ENCODE measurements at places on chromosomes 1 and 21.
A peak's percentile ranks its signal among the peaks of the same experiment; 100 is the strongest.

DNA sequence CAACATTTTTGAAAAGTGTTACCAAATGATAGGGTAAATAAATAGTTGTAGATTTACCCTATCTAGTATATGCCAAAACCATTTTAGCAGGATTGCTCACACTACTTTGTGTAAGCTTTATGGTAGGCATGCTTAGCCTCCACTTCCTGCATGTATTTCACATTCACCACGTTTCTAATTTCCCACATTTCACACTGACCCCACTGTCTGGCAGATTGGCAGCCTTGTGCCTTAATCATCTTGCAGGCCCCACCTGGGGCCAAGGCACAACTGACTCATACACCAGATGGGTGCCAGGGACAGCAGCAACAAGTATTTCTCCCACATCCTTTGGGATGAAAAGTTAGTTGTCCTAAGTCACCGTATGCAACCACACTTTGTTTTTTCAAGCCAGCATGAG lies 21.2 kb upstream of the CENPF start:
- no peak for DNase-seq

DNA sequence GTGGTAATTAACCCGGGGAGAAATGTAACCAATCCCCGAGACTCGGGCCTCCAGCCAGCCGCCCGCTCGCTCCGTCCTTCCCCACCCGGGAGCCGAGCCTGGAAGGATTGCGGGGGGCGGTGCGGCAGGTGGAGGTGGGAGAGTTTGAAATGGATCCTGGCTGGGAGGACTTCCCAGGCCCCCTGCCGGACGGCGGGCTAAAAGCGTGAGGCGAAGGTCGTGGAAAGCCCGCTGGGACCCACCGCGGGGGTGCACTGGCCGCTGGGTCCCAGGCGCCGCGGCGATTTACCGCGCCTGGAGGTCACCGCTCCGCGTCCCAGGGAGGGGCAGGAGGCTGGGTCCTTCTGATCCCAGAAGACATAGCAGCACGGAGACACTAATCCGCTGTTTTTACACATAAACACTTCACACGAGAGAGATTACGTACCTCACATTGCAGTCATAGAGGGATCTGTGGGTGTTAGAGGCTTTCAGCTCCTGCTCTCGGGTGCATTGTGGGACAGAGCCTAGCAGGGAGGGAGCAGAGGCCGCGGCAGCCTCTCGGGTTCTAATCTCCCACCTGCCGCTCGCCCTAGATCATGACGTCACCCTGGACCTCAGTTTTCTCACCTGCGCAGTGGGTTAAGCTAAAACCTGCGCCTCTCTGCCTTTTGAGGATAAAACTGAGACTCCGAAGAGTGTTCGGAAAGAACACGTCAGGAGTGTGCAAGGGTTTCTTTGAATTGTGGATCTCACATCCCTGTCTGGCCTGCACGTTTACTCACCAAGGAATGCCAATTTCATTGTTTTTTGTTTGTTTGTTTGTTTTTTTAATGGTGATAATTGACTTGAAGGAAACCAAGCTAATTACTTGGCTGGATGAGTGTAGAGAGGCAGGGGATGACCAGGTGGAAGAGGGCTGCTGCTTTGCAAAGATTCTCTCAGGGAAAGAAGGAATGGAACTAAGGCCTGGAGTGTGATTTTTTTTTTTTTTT lies 17.1 kb upstream of the TMEM9 start:
- peak; percentile 72 for DNase-seq

- no peak for DNase-seq
Observed at GRCh38 chr1:234620272-234621126, 10.5 kb upstream of the IRF2BP2 start.

GRCh38 chr1:39650431-39650830 lies 11.0 kb upstream of the HEYL start:
- no peak for DNase-seq

DNA sequence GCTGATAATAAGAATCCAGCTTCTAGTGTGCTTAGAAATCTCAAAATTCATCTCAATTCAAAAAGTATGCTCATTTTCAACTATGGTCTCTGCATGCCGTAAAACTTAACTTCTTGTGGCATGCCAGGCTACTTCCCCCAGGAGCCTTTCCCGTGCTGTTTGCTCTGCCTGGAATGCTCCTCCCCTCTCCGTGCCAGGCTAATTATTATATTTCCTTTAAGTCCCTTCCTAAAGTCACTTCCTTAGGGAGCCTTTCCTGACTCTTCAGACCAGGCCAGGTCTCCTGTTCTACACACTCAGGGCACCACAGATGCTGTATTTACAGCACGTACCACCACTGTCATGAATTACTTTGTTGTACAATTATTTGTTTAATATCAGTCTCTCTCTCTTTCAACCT lies 67.1 kb upstream of the PPP2R5A start:
- no peak for DNase-seq

GRCh38 chr1:53155534-53155933 lies 13.1 kb upstream of the SLC1A7 start:
- DNase-seq, result no peak

DNA sequence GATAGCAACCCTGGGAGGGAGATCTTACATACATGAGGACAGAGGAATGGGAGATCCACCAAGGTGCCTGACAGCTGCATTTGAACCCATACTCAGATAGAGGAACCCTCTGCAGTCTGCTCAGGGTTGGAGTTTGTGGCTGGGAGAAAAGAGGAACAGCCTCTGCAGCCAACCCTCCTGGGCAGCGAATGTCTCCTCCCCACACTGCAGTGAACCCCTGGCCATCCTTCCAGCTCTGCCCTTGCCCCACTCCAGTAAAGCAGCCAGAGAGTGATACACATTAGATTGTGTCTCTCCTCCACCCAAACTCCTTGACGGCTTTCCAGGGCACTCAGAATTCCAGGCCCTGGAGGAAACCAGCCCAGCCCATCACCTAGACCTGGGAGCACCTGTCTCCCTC lies 137.7 kb downstream of the RUNX1 start:
- DNase-seq, result no peak

DNA sequence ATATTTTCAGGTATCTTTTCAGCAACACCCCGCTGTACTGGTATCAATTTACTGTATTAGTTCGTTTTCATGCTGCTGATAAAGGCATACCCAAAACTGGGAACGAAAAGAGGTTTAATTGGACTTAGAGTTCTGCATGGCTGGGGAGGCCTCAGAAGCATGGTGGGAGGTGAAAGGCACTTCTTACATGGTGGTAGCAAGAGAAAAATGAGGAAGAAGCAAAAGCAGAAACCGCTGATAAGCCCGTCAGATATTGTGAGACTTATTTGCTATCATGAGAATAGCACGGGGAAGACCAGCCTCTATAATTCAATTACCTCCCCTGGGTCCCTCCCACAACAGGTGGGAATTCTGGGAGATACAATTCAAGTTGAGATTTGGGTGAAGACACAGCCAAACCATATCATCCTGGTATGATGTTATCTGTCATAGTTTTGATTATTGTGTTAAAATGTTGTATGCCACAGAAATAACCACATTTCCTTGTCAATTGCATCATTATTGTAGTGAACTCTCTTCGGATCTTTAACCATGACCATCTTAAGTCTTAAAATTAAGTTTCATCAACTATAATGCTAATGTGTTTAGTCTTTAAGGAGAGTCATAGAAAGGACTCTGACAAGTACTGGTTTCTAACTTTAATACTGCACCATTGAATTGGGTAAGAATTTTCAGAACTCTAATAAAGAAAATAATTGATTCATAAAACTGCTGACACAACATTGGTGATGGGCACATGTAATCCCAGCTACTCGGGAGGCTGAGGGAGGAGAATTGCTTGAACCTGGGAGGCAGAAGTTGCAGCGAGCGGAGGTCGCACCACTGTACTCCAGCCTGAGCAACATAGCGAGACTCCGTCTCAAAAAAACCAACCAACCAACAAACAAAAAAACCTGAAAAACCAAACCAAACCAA lies 58.2 kb downstream of the TBX19 start:
- no peak for DNase-seq

DNA sequence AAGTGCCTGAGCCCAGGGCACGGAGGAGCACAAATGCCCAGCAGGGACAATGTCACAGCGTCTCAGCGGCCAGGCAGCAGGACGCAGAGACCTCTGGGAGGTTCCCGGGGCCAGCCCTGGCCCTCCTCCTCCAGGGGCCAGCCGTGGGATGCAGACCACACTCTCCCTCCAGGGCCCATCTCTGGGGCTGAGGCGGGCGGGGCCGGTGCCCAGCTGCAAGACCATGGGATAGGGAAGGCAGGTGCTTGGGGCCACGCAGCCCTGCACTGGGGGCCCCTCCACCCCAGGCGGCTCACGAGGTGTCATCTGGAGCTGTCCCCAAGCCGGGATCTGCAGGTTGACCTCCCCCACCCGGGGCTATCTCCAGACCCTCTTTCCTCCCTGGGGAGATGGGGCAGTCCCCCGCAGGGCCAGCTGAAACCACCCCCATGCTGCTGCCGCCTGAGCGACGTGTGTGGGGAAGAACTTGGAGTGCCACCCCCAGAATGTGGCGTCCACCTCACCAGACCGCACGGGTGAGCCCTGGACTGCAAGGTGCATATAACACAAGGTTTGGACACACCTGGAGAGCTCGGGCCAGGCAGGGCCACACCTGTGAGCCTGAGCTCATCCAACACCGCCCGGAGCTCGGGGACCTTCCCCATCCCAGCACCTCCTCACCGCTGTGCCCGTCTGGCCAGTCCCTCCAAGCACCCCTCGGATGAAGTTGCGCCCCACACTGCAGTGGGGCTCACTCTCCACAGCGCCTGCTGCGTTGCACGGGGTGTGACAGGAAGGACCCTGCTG lies 4.1 kb upstream of the TTLL10 start:
- no peak for DNase-seq

DNA sequence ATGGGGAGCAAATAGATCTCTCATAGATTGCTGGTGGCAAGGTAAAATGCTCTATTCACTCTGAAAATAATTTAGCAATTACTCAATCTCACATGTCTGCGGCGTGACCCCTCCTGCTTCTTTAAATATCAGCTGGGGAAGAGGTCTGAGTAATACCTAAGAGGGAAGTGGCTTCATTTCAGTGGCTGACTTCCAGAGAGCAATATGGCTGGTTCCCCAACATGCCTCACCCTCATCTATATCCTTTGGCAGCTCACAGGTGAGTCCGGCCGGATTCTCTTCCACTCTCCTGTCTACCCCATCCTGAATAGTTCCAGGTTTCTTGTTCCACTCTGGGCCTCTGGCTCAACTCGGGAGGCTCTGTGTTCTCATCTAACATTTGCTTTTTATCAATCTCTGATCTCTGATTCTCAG lies at the start of gene SLAMF7:
TSS of gene SLAMF7 (plus strand) at position 150 of the 414 bp plus-strand sequence. CDS start at position 205, 55 bp downstream.
- DNase-seq, result no peak

DNA sequence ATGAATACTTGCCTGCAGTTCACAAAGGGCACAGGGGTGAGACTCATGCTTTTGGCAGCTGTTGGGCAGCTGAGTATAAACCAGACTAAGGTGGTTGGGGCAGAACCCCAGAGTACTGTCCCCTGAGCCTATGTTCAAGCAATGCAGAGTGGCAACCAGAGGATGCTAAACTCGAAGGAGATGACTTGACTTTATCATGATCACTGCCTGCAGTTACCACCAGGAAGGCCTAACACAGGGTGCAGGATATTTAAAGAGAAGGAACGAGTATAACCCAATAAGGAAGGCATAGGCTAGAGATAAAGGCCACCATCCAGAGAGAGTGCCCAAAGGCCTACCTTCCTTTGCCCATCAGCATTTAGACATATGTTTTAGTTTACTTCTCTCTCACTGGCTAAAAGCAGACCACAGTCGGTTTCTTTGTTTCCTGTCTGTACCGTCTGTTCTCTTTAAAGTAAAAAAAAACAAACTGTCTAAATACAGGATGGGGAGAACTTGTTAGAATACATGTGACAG lies 83.3 kb downstream of the MPZL1 start:
- no peak for DNase-seq

DNA sequence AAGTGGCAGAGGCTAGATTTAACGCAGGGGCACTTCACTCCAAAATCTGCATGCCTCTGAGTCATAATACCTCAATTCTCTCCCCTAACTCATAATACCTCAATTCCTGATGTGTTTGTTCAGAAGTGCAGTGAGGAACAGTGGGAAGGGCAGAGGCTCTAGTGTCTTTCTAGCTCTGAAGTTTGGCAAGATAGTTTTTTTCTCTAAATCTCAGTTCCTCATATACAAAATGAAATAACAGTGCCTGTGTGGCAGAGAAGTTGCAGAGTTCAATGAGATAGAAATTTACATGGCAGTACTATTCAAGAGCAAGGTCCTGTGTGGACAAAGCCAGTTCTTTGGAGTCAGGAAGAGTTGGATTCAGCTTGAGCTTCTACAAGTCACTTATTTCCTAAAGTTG lies 9.8 kb downstream of the JUN start:
- no peak for DNase-seq
